ENCODE measurements at places on chromosomes 1 and 21.
A peak's percentile ranks its signal among the peaks of the same experiment; 100 is the strongest.

DNA sequence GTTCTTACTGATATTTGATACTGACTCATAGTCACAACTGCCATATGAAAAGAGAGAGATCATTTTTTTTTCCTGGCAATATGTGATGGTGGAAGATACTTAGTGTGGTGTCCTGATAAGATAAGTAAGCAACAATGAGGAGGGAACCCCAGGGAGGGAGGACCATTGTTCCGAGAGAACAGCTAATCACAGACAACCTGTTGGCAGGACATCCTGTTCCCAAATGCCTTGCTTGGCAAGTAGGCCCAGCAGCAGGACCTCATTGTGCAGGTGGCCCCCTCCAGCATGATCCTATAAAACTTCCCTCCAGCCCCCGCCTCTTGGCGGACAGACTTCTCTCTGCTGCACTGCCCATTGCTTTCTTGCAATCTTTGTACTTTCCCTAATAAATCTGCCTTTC lies 329.4 kb upstream of the CHRM3 start:
- no peak for DNase-seq

- no peak for DNase-seq
These were observed 373.4 kb downstream of the USH2A start for GRCh38 chr1:216049741-216050430.

- no peak for DNase-seq
These were observed 26.8 kb downstream of the MAP7D1 start for GRCh38 chr1:36182734-36183133.

GRCh38 chr1:226344441-226345259 lies 35.7 kb upstream of the LIN9 start:
- DNase-seq = no peak

DNA sequence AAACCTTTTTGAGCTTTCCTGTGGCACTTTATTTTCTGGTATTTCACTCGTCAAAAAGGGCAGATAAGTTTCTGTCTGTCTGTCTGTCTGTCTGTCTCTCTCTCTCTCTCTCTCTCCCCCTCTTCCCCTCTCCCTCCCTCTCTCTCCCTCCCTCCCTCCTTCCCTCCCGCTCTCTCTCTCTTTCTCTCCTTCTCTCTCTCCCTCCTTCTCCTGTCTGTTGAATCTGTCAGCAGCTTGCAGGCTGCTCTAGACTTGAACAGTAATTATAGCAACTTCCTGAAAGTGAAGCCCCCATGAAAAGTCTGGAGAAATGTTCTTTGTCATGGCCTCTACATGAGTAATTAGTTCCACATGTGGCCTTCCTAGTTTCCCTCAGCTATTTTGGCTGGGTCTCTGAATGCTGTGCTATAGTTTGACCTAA lies 275.2 kb upstream of the C1orf105 start:
- peak; percentile 93 for DNase-seq

- DNase-seq = no peak
These were observed 128.1 kb downstream of the HHAT start for GRCh38 chr1:210456731-210457255.

DNA sequence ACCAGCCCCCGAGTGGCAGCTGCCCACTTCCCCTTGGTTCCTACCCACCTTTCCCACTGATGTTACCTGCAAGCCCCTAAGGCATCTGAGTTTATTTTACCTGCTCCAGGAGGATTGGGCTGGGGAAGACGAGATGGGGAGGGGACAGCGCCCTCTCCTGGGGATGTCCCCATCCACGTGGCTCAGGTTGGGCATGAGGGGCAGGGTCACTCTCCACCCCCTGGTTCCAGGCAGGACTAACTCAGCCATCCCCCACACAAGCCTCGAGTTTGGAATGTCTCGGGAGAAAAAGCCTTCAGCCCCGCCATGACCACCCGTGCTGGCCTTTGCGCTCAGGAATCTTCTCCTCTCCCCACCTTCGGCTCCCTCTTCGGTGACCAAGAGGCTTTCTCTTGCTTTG lies 90.0 kb downstream of the ARHGEF10L start:
- no peak for DNase-seq

DNA sequence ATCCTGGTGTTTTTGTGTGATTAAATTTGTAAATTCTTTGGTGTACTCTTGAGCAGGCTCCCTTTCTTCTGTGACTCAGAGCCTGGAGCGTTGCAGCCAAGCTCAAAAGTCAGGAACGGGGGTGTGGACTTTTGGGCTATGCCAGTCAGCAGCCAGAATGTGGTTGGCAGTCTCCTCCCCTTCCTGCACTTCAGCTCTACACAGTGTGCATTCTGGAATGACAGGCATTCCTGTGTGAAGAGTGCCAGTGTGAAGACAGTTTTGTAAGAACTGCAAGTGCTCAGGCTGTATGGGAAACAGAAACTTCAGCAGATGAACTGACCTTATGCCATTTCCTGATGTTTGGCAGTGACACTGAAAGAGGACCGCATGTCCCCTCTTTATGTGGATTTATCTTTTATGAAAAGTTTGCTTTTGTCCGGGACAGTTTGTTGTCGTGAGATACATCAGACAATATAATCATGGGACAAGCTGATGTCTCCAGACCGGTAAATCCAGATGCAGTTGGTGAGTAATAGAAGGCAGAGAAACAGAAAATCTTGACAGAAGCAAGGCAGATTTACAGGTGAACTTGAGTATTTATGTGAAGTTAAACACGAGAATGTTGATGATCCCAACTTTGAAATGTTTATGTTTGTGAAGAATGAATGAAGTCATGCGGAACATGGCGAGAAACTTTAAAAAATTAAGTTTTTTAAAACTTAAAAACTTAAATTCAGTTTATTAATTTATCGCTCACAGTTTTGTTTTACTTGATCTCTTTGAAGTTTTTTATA lies 67.7 kb upstream of the RCC1 start:
- peak; percentile 84 for DNase-seq

GRCh38 chr1:192707978-192708547 lies 72.1 kb downstream of the RGS13 start:
- no peak for DNase-seq

DNA sequence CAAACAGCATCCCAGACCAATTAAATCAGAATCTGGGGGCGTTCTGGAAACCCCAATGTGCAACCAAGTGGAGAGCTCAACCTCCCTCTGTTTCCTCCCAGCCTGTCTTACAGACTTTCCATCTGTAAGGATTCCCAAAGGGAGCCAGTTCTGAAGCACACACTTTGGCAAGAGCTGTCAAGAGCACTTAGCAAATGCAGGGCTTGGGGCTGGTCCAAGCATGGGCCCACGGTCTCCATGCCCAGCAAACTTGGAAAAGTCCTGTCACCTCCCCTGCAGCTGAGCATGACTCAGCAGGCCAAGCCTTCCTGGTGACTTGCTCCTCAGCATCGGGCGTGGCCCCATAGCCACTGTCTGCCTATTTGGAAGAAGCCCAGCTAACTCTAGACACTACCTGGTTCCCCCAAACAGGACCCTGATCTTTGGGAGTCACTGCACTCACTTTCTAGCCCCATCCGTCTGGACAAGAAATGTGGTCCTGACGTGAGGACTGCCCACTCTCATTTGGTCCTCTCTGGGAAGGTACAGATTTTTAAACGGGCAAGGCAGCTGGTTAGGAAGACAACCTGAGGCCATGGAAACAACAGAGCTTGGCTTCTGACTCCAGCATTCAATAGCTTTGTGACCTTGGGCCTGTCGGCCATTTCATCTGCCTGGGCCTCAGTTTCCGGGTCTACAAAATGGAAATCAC lies 16.9 kb downstream of the SLC2A1 start:
- DNase-seq = no peak

GRCh38 chr1:109792056-109792831 lies 28.5 kb upstream of the EPS8L3 start:
- peak; percentile 93 for DNase-seq

DNA sequence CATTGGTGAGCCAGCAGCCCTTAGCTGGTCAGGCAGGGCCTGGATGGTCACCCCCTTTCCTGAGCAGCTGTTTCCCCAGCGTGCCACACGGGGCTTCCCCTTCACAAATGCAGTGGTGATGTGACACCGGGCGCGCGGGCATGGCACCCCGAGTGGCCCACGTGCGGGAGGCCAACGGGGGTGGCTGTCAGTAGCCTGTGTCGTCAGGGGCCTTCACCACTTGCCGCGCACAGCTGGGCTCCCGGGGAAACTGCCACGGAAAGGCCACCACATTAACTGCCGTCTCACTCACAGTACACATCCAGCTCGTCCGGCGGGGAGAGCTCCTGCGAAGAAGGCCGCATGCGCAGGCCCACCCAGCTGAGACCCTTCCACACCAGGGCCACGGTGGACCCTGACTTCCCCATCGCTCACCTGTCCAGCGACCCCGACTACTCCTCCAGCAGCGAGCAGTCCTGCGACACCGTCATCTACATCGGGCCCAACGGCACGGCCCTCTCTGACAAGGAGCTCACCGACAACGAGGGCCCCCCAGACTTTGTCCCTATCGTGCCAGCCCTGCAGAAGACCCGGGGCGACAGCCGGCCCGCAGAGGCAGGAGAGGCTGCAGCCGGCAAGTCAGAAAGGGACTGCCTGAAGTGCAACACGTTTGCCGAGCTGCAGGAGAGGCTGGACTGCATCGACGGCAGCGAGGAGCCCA lies 530.5 kb downstream of the KIF26B start:
- no peak for DNase-seq

DNA sequence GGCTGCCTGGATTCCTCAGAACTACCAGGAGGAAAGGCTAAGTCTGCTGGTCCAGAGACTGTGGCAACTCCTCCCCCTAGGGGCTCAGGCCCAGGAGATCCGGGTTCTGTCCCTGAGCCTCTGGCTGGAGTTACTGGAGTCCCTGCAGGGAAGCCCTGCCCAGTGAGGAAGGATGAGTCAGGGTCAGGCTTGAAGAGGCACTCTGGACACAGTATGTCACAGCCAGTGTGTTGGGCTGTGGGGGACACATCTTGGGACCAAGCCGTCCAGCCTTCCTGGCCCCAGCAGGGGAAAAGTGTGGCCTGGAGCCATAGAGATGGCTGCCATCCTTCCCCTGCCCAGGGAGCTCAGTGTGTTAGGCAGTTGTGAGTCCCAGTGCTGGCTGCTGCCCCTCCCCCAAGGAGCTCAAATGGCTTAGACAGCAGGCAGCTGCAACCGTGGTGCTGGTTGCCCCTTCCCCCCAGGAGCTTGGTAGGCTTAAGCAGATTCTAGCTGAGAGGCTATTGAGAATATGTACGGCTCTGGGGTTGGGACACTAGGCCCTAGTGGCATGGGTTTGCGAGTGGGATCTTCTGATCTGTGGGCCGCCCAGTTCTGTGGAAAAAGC lies 28.2 kb upstream of the RABGAP1L start:
- DNase-seq = no peak

- no peak for DNase-seq
These were observed 467 bp upstream of the CC2D1B start for GRCh38 chr1:52366517-52366827.

- DNase-seq = peak; percentile 75
These were observed 22.9 kb upstream of the LMO4 start for GRCh38 chr1:87305762-87306161.

Measured in fibroblast of skin of left quadriceps (primary cell).